ENCODE measurements at places on chromosomes 11 and 22.

GRCh38 chr11:44065161-44065661 lies 859 bp upstream of the ACCS start:
- DNase-seq, result no peak

- no peak for DNase-seq
Observed at GRCh38 chr11:86797133-86797532, 3.2 kb upstream of the PRSS23 start.

DNA sequence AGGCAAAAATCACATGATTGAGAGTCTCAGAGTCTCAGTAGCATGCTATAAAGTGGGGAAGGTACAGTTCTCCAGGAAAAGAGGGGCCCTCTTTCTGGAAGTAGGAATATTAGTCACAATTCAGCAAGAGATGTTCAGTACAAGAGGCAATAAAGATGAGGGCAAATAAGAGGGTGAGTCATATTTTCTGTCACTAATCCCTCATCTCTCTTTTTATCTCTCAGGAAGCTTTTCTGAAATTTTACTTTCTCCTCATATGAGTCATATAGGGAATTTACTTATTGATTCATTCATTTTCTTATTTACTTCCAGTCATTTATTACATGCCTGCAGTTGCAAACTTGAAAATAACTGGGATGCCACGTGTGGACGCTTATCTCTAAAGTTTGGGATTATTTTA lies 3.4 kb upstream of the NXPE1 start:
- DNase-seq, result no peak

DNA sequence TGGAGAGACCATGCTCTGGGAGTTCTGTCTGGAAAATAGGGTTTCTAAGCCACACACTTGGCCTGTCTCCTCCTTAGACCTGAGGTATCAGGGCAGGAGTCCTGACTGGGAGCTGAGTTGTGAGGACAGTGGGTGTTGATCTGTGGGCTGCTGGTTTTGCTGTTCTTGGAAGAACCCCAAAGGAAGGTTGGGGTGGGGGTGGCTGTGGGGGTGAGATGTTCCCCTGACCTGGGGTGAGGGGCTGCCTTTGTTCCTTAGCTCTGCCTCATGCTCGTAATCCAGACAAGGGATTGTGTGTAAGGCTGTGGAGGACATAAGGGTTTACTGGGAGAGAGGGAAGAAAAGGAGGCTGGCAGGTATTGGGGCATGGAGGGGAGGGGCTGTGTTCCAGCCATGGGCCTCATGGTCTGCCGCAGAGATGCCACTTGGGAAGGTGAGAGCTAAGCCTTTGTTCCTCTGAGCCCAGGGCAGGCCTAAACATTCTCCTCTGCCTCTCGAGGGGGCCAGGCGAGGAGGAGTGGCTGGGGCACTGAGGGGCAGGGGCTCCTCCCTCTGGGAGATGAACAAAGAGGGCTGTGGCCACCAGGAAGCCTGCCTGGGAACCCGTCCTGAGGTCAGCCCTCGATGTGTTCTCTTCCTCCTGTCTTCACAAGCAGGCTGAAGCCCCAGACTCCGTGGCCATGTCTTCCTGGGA lies 4.4 kb downstream of the OTOG start:
- DNase-seq, result no peak

DNA sequence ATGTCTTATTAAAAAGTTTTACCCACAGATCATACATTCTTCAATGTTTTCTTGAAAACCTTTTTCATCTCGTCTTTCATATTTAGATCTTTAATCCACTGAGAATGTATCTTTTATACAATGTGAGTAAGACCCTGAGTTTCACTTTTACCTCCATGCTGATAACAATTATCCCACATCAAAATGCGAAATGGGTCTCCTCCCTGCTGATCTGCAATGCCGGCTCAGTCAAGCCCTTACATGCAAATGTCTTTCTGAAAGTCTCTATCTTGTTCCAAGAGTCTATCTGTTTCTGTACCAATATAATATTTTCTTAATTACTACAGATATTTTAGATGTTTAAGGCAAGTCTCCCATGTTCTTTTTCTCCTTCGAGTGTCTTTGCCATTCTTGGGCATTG lies 50.9 kb downstream of the CDON start:
- DNase-seq, result no peak

GRCh38 chr22:46769191-46769675 lies 6.8 kb downstream of the TBC1D22A start:
- DNase-seq, result no peak

DNA sequence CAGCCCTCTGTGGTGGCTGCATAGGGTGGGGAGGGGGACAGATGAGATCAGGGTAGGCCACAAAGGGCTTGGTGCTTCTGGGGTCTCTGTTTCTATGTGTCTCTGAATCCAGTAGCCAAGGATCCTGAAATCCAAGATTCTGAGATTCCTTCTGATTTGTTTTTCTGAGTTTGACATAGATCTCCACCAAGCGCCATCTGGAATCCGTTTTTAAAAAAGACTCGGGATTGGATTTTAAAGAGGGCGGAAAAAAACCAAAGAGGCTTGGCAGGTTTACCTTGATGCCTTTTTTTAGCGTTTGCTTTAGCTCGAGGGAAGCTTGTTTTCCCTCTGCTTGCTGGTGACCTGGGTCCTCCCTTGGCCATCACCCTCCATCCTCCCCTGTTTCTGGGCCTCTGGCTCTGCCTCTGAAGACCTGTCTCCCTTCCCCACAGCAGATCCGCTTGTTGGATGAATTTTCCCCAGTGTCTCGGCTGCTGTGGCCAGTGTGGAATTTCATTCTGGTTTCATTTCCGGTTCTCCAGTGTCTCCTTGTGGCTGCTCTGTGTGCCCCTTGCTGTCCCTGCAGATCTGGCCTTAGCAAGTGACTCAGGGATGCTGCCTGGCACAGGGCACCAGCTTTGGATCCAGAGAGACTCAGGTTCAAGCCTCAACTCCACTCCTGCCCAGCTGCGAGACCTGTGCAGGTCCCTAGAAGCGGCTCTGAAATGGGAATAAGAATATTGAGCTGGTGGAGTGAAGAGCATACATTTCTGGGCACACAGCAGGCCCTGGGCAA lies 15.1 kb downstream of the SYNGR1 start:
- no peak for DNase-seq

DNA sequence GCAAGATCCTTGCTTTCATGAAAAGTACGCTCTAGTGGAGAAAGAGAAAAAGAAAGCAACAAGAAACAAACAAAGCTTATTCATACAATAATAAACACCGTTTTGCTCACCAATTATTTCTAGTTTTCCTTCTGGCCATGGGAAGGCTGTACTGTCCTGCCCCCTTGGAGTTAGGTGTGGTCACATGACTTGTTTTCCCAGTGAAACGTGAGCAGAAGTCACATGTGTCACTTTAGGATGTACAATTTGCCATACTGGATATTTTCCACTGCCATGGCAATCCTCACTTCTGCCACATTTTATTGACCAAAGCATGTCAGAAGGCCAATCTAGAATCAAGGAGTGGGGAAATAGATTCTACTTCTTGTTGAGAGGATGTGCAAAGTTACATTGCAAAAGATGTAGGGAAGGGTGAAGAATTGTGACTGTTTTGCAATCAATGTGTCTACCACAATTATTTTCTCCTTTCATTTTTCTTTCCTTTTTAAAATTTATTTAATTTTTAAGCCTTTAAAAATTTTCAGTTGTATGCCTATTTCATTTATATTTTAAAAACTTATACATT lies 24.3 kb upstream of the TRAF6 start:
- DNase-seq, result no peak

- no peak for DNase-seq
Observed at GRCh38 chr11:70089631-70090030, 11.5 kb downstream of the ANO1 start.

DNA sequence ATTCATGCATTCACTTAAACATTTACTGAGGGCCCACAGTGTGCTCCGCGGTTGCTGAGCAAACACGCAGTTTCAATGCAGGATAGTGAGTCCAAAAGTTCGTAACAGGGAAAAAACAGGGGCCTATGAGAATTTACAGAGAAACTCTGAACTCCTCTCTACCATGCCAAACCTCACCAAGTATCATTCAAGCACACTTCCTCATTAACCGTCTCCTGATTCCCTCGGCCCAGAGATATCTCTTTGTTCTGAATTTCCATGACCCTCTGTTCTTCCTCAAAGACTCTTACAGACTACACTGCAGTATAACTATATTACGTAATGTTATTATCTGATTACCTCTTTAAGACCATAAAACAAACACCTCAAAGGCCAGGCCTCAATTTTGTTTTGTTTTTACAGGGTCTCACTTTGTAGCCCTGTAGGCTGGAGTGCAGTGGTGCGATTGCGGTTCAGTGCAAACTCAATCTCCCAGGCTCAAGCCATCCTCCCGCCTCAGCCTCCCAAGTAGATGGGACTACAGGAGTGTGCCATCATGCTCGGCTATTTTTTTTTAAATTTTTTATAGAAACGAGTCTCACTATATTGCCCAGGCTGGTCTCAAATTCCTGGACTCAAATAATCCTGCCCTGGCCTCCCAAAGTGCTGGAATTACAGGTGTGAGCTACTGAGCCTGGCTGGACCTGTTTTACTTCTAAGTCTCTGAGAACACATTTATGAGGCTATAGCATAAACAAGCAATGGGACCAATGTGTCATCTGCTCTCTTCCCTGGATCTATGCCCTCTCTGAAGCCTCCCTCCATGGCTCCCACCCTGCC lies 3.6 kb downstream of the HPS4 start:
- DNase-seq, result no peak

DNA sequence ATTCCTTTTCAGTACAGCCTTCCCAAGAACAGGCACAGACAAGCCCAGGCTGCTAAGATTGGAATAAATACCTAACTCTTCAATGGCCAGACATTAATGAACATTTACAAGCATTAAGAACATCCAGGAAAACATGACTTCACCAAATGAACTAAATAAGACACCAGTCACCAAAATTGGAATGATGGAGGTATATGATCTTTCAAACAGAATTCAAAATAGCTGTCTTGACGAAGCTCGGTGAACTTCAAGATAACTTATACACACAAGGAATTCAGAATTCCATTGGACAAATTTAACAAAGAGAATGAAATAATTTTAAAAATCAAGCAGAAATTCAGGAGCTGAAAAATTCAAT lies 16.4 kb upstream of the DDX10 start:
- no peak for DNase-seq

- DNase-seq, result no peak
Observed at GRCh38 chr11:122754553-122755322, 83.6 kb upstream of the CRTAM start.

DNA sequence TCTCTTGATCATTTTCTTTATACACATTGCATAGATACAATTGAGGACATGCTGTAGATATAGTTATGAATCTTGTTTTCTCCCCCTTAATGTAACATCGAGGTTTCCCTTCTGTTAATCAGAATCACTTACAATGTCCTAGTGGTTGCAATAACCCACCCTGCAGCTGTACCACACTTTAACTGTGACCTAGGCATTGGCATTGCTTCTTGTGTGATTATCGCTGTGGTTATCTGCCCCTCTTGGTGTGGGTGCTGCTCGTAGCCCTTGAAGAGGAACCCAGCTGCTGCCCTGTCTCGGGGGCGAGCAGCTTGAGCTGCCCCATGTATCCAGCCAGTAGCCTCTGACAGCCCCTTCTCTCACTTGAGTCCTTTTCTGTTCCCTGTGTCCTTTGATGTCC lies 1.5 kb downstream of the DGAT2 start:
- no peak for DNase-seq

DNA sequence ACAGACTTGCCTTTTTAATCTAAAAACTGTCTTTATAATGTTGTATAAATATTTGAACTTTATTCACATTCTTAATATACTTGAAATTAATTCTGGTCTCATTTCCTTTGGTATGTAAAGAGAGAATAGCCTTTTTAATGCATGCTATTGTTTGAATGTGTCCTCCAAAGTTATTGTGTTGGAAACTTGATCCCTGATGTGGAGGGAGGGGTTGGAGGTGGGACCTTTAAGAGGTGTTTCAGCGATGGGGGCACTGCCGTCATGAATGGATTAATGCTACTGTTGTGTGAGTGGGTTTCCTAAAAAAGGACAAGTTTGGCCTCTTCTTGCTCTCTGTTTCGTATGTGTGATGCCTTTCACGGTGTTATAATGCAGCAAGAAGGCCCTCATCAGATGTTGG lies 131.7 kb downstream of the DDX10 start:
- no peak for DNase-seq

GRCh38 chr22:24440270-24440717 lies 12.9 kb downstream of the ADORA2A start:
- no peak for DNase-seq

DNA sequence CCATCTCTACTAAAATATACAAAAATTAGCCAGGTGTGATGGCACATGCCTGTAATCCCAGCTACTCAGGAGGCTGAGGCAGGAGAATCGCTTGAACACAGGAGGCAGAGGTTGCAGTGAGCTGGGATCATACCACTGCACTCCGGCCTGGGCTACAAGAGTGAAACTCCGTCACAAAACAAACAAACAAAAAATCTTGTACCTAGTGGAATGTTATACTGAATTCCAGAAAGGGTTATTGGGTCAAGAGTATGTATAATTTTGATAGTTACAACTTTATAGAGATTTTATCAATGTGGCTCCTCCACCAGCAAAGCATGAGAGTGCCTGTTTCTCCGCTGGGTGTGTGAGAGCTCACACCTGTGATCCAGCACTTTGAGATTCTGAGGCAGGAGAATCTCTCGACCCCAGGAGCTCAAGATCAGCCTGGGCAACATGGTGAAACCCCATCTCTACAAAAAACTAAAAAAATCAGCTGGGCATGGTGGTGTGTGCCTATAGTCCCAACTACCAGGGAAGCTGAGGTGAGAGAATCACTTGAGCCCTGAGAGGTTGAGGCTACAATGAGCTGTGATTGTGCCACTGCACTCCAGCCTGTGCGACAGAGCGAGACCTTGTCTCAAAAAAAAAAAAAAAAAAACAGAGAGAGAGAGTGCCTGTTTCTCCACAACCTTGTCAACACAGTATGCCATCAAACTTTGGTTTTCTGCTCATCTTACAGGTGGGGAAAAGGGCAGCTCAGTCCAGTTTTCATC lies 12.7 kb upstream of the FOLR1 start:
- no peak for DNase-seq

GRCh38 chr11:114179234-114179941 lies 116.8 kb upstream of the NNMT start:
- DNase-seq, result no peak
